ENCODE measurements at places on chromosomes 16 and 17.

DNA sequence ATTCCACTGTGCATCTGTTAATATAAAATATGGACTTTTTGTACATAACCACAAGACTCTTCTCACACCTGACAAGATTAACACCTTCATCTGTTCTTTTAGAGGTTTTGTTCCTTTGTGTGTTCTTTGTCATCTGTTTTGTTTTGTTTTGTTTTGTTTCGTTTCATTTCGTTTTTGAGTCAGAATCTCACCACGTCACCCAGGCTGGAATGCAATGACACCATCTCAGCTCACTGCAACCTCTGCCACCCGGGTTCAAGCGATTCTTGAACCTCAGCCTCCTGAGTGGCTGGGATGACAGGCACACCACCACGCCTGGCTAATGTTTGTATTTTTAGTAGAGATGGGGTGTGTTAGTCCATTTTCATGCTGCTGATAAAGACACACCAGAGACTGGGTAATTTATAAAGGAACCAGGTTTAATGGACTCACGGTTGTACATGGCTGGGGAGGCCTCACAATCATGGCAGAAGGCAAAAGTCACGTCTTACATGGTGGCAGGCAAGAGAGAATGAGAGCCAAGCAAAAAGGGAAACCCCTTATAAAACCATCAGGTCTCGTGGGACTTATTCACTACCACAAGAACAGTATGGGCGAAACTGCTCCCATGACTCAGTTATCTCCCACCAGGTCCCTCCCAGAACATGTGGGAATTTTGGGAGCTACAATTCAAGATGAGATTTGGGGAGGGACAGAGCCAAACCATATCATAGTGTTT is 22.3 kb downstream of the C16orf90 start:
- DNase-seq = no peak

GRCh38 chr17:19716108-19717030 is at the start of gene SLC47A2:
SLC47A2 (minus strand) TSS chr17:19716584; CDS start chr17:19716555, 29 bp downstream.
- DNase-seq = no peak

DNA sequence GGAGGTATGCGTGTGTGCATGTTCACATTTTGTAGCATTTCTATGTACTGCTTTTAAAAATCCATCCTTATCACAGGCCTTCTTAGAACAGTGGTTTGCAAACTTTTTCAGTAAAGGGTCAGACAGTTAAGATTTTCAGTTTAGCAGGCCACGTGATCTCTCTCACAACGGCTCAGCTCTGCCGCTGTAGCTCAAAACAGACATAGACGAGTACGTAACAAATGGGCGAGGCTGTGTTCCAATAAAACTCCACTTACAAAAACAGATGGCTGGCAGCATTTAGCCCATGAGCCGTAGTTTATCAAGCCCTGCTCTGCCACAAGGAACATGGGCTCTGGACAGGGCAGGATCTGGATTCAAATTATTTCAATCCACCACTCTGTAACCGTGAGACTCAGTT is 141.8 kb downstream of the XYLT1 start:
- DNase-seq = no peak

GRCh38 chr16:55039931-55040330 is 109.3 kb downstream of the IRX5 start:
- no peak for DNase-seq

DNA sequence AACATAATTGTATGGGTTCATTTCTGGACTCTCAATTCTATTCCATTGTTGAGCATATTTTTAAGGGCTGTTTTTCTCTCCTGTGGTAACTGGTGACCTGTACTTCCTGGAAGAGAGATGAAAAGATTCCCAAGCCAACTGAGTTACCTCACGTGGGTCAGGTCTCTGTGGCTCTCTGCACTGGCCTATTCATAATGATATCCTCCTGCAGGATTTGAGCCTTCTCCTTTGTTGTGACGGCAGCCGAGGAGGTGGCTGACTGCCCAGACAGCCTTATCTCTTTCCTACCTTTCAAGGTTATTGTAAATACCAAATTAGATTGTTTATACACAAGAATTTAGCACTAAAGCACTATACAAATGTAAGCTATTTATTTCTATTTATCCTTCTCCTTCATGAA is 2.7 kb upstream of the ACE start:
- DNase-seq = no peak

- no peak for DNase-seq
Observed at GRCh38 chr17:76076146-76076764, 1.7 kb downstream of the GALR2 start.

- no peak for DNase-seq
Observed at GRCh38 chr16:72300892-72301291, 128.9 kb upstream of the PMFBP1 start.

DNA sequence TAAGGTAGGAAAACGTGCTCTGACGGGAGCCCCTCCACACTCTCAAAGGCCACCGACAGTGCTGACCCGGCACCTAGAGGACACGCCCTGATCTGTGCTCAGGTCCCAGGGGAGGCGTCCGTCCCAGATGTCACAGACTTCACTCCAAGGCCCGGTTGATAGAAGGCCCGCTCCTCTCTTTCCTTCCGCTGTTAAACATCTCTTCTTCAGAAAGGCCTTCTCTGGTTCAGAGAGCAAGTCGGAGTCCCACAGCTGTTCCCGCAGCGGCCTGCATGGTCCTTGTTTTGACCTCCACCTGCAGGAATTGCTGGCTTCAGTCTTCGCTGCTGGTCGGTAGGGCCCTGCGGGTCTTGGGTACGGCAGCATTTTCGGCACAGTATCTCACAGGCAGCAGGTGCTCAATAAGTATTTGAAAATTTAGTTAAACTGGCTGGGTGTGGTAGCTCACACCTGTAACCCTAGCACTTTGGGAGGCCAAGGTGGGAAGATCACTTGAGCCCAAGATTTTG is 88.5 kb downstream of the MRC2 start:
- no peak for DNase-seq

DNA sequence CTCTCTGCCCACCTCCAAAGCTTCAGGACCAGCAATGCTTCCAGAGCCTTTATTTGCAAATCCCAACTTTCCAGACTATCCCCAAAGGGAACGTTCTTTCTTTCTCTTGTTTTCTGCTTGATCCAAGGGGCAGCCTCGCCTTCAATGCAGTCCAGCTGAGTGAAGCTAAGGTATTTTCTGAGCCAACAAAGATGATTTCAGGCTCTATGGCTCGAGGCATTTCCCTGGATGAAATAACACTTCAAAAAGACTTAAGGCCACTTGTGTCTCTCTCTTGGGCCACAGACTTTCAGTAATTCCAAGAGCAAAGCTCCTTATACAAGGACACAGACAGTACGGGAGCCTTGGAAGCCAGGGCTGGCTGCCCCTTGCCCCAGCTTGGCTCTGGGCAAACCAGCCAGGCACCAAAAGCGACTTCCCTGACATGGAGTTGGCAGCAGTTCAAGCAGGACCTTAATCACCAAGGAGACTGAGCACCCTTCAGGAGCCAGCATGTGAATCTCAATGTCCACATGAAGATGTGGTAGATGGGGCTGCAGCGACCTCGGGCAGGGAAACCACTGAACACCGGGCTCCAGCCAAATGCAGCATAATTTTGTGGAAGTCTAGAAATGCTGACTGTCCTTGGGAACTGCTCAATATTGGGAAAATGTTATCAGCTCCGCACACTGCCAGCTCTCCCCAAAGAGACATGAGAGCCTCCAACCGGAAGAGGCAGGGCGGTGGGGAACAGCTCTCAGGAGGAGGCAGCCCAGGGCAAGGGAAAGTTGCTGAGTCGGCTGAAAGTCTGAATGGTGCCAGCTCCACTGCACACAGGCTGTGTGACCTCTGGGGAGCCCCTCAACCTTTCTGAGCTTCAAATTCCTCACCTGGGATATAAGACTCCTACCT is 39.0 kb downstream of the TK2 start:
- no peak for DNase-seq

- no peak for DNase-seq
Observed at GRCh38 chr17:82636626-82637598, 11.3 kb downstream of the WDR45B start.

GRCh38 chr17:49618028-49618611 is 42.4 kb downstream of the NXPH3 start:
- no peak for DNase-seq

DNA sequence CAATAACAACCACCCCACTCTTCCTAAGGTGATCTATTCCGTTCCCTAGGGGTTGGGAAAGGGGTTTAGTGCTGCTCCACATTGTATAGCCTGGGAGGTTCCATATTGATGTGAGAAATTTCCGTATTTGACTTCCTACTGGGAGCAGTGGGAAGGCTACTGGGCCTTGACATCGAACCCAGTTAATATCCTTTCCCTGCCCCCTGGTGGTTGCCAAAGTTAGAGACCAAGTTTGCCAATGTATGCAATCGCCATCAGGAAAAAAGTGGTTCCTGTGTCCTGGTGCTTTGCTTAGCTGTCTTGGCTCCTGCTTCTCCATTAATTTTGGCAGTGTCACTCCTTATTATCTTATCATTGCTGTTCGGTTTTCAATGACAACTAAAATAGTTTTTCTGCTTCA is 914.9 kb downstream of the KCNJ2 start:
- DNase-seq = no peak

All from activated CD4-positive, CD25-positive, alpha-beta regulatory T cell treated with anti-CD3 and anti-CD28 coated beads, Interleukin-2, amount 50 U/mL, for 16 hours (primary cell).